NT2/D1 (cell line): ENCODE measurements at places on chromosomes 1 and 21.

GRCh38 chr1:91166106-91166712, 144.4 kb upstream of the ZNF644 start:
- DNase-seq, result peak; percentile 66

DNA sequence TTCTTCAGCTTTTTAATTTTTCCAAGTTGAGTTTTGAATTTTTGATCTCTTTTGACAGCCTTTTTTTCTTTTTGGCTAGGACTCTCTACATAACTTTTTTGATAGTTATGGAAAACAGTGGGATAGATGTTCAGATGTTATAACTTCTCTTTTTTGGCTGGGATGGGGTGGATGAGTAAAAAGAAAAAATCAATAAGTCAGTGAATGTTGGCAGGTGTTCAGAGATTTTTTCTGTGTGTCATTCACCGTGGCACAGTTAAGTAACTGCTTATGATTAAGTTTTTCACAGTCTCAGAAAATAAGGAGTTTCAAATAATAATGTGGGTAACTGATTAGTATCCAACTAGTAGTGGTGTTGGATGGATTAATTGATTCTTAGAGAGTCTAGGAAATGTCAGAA, 24.0 kb downstream of the HS2ST1 start:
- no peak for DNase-seq

DNA sequence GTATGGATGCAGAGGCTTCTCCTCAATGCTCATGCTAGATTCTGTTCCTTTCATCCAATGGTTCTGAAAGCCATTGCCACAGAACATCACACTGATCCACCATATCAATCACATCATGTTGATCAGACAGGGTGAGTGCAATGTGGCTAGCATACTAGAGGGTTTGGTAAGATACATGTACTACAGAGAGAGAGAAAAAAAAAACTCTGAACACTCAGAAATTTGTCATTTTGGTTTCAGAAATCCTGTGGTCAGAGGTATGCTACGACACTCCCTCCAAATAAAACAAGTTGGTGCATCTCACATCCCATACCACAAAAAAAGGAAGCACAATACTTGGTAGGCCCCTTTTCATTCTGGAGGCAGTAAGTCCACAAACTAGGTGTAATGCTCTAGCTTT, 35.4 kb downstream of the OR10J1 start:
- DNase-seq, result no peak

GRCh38 chr1:219527994-219528393, 84.9 kb downstream of the ZC3H11B start:
- no peak for DNase-seq

- DNase-seq, result no peak
Observed at GRCh38 chr1:198641501-198641900, 2.7 kb downstream of the PTPRC start.

DNA sequence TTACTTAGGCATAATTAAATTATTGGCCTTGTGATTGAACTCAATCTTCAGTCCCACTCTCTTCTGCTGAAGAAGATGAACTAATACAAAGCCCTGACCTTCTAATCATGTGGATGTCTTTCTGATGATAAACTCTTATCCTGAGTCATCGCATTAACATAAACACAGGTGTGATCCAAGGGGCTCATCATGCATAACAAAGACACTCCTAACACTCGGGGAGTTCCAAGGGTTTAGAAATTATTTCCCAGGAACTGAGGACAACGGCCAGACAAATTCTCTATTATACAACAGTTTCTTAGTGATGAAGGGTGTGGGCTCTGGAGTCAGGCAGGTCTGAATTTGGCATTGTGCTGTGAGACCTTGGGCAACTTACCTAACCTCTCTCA, 18.0 kb downstream of the DUSP10 start:
- DNase-seq, result no peak

DNA sequence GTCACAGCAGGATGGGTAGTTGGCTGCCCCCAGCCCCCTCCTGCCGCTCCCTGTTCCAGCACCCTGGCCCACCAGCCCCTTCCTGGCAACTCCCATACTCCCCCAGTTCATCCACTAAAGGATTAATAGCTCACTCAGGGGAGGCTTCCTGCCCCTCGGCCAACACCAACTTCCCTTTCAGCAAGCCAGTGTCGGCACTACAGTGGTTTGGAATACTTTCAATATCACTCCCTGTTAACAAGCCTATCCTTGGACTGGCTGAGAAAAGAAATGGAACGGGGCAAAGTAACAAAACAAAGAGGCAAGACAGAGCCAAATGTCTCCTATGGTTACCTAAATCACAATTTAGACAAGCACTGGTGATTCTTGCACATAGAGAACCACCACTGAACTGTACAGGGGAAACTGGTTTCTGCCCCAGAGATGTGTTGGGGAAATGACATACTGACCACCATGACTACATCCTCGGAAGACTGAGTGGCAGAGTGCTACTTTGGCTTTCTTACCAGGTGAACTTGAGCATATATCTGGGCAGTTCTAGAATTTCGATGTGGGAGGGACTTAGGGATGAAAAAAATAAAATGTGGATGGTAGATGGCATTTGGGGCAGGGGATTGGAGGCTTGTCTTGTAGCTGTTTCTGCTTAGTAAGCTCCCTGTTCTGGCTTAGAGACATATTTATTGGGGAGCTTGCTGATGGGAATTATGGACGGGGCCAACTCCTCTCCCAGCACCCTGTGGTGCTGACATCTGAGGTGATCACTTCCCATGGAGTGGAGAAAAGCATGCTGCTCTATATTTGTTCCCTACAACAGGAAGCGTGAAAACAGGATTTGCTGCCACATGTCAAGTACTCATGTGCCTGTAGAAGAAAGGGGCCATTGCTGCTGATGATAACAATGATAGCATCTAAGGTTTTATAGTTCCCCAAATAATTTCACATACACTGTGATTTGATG, 7.1 kb upstream of the CAPN2 start:
- no peak for DNase-seq

- no peak for DNase-seq
Observed at GRCh38 chr1:241212628-241213027, 144.4 kb downstream of the RGS7 start.

- DNase-seq, result no peak
Observed at GRCh38 chr1:19156676-19157075, 53.4 kb downstream of the UBR4 start.

DNA sequence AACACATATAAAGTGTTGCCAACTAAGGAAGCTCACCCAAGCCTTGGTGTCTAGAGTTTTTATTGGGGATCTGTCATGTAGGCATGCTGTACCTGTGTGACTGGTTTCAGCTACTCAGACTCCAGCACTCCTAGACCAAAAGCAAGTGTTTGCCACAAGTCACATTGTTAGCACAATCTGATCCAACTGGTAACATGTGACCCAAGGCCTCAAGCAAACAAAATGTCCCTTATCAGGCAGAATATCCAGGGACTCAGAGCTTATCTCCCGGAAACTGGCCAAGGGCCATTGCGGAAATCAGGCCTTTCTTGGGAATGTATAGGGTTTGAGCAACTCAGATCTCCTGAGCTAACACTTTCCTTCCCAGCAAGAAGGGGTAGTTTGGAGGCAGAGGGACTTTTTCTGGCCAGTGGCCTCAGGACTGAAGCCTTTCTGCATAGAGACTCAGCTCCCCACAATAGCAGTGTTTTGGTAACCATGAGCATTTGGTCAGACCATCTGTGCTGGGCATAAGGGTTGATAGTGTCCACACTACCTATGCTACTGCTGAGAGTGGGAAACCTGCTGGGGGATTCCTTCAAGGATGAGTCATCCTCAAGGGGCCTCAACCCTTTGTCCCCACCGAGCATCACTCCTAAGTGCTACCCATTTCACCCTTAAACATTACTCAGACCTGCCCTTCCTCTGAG, 29.6 kb downstream of the NHLH2 start:
- no peak for DNase-seq

DNA sequence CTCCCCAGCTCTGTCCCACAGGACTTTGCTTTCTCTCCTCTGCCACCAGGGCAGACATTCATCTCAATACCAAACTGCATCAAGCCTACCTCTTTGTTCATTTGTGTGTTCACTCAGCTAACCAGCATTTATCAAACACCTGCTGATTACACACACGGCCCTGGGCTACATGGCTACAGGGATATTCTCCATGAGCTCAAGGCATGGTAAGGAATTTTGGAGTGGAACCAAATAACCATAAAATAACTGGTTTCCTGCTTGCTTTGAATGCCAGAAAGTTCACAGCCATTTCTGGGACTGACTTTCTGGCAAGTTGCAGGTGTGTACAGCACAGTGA, 54.6 kb downstream of the LDLRAD2 start:
- no peak for DNase-seq

DNA sequence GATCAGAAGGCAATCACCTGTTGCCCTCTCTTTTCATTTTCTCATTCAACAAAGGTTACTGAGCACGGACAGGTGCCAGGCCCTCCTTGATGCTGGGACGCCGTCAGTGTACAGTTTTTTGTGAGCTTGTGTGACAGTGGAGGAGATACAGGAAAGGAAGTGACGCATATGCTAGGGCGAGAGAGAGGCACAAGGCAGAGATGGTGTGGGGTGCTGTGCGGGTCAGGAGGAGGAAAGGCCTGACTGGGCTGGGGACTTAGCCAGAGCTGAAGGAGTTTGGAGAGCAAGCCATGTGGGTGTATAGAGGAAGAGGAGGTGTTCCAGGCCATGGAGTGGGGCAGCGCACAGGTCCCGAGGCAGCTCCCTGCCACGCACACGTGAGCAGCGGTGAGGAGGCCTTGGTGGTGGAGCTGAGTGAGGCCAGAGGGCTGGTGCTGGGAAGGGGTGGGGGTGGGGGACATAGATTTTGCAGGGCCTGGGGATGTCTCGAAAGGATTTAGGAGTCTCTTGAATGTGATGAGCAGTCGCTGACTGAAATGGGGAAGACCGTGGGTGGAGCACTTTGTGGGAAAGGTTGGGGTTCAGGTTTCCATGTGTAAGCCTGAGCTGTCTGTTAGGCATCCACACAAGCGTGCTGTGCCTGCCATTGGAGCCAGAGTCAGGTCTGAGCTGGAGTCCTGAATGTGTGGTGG, 46.0 kb downstream of the TRAPPC10 start:
- no peak for DNase-seq

- DNase-seq, result no peak
Observed at GRCh38 chr1:179950651-179951050, 4.0 kb upstream of the CEP350 start.

GRCh38 chr1:154835531-154836324, 34.4 kb downstream of the KCNN3 start:
- DNase-seq, result no peak

- no peak for DNase-seq
Observed at GRCh38 chr1:172485626-172486025, 41.8 kb upstream of the PIGC start.

GRCh38 chr1:118992868-118993699, 4.9 kb upstream of the TBX15 start:
- no peak for DNase-seq

DNA sequence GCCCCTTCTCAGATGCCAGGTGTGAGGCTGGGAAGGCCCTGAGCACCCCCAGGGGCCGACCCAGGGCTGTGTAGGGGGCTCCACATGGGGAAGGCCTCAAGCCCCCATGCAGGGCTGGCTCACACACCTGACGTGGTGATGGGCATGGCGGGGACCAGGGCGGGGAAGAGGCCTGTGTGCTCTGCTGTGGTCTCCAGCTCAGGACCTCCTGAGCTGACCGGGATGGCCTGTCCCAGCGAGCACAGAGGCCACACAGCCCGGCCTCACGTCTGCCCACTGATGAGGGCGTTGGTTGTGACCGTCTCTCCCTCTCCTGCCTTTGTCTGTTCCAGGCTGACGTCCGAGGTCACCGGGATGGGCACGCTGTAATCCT, 40.2 kb upstream of the COL6A1 start:
- no peak for DNase-seq

- DNase-seq, result no peak
Observed at GRCh38 chr1:12087797-12088314, 24.8 kb downstream of the TNFRSF8 start.

DNA sequence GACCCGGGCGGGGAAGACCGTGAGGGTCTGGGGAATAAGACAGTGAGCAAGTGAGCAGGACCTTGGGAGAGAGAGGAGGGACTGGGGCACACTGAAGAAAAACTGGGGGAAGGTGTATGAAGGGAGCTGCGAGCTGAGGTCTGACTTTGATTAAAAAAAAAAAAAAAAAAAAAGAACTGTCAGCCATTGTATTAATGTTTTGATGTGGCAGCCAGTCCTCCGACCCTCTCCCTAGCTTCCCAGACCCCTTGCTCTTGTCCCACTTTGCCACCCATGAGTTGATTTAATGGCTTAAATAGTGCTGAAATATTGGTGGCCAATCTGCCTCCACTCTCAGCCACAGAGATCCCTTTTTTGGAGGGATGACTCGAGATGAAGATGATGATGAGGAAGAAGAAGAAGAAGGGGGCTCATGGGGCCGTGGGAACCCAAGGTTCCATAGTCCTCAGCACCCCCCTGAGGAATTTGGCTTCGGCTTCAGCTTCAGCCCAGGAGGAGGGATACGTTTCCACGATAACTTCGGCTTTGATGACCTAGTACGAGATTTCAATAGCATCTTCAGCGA, 652 bp downstream of the HAX1 start:
- DNase-seq, result no peak

DNA sequence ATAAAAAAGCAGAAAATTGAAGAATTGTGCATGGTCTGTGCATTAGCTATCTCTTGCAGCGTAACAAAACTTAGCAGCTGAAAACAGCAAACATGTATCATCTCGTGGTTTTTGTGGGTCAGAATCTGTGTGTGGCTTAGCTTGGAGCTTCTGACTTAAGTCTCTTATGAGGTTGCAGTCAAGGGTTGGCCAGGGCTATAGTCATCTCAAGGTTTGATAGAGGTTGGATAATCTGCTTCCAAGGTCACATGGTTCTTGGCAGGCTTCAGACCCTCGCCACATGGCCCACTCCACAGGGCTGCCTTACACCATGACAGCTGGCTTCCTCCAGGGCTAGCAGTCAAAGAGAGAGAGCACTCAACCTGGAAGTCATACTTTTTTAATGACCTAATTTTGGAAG, 35.9 kb downstream of the CNST start:
- no peak for DNase-seq

DNA sequence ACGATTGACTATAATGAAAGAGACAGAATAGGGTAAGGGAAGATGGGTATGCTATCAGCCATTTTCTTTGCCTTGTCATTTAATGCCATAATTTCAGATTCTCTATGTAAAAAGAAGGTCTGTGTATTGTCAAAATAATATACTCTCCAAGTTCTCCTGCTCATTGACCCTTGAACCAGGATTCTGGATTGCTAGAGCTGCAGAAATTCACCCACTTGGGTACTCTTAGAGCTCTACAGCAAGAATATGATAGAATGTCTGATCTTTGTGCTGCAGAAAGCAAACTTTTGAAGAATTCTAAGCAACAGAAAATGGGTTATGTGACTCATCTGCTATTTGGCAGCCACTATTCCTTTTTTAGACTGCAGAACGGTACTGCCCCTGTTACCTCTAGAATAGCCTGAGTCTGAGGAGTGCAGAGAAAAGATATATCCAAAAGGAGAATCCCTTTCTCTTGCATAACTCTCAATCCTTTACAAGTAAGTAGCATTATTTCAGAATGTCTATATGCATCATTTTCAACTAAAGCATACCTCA, 78.2 kb upstream of the TENT5C start:
- no peak for DNase-seq

GRCh38 chr1:202892501-202892900, 3.6 kb upstream of the RABIF start:
- no peak for DNase-seq

- DNase-seq, result no peak
Observed at GRCh38 chr1:201142011-201142848, 12.0 kb downstream of the TMEM9 start.

GRCh38 chr1:87665151-87665550, 336.5 kb downstream of the LMO4 start:
- DNase-seq, result no peak
